Central memory CD4-positive, alpha-beta T cell (primary cell): ENCODE measurements at places on chromosomes 6 and 20.

- no peak for DNase-seq
Measured at GRCh38 chr6:15880262-15880973, 217.6 kb upstream of the DTNBP1 start.

GRCh38 chr6:98808541-98809210 lies 25.7 kb upstream of the POU3F2 start:
- no peak for DNase-seq

GRCh38 chr6:3247255-3248146 lies 11.2 kb upstream of the PSMG4 start:
- DNase-seq: no peak

DNA sequence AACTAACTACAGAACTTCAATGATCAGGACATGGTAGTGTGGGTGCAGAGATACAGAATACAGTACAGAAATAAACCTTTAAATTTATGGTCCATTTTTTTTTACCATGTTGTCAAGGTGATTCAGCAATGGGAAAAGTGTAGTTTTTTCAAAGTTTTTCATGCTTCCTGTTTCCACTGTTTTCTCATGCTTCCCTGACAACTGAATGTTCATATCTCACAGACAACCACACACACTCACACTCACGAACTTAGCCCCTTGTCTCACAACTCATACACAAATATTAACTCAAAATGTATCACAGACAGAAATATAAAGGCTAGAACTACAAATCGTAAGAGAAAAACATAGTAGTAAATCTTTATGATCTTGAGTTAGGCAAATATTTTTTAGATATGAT lies 232.6 kb upstream of the CDYL start:
- no peak for DNase-seq

GRCh38 chr6:70124882-70125545 lies 177.9 kb downstream of the COL9A1 start:
- DNase-seq: no peak

DNA sequence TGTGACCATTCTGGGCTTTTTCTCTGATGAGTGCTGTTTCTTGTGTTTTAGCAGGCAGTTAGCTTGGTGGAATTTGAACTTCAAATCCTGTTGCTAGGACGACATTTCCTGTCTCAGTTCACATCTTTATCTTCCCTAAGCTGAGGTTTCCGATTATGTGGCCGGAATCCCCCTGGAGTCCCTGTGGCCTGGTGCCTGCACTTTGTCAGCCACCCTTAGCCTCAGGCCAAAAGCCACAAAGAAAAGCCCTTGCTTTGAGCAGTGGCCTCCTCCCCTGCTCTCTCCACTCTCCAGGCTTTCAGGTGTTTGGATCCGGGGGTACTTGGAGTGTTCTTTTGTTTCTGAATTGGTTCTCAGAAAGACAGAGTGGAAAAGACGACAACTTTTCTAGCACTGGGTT lies 59.9 kb upstream of the PMEPA1 start:
- DNase-seq: no peak

- no peak for DNase-seq
Measured at GRCh38 chr6:46411456-46412197, 79.6 kb downstream of the RCAN2 start.

- DNase-seq: no peak
Measured at GRCh38 chr6:154996016-154996590, 988 bp downstream of the TIAM2 start.

GRCh38 chr20:25576783-25577530 lies 8.4 kb downstream of the NINL start:
- DNase-seq: no peak

DNA sequence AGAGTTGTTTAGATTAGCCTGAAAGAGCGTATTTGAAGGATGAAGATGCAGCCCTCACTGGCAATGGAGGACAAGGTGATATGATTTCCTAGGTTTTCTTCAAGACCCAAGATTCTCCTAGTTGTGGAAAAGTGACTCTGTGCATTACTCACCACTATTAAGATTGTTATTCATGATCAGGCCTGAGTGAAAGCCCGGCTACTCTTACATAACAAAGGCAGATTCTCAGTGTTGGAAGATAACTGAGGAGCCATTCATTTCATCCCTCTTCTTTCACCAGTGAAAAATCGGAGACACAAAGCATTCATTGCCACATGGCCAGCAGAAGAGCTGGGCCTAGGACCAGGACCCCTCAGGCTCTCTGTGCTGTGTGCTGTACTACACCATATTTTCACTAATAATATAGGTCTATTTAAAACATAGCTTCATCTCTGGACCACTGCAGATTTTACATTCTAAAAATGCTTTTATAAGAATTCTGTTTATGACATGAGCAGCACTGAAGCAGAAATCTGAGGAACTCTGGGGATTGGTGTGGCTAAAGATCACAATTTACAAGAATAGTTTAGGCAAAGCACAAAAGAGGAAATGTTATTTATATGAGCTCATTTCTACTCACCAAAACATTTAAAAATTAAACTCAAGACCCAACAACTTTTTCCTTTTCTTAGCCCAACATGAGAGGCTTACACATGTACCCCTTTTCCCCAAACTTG lies 181.9 kb upstream of the CCN2 start:
- DNase-seq: no peak

- DNase-seq: no peak
Measured at GRCh38 chr20:15138548-15139126, 801.2 kb upstream of the FLRT3 start.

DNA sequence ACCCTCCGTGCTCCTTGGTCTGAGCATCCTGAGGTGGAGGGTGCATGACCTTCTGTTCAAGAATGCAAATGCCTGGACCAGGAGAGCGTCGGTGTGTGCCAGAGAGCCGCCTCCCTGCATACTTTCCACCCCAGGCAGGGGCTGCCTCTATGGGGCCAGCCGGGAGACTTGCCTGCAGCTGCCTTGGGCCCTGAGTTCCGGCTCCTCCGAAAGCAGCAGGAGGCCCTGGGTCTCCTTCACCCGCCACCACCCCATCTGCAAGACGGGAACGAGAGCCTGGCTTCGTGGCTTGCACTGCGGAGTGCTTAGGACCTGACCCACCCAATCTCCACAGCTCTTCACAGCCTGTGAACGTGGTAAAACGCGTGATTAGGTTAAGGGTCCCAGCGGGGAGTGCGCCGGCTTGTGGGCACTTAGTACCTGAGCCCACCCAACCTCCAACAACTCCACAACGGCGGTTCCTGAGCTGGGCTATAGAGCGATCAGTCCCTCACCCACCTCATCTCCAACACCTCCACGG lies 16.4 kb downstream of the BHLHE23 start:
- DNase-seq: no peak

DNA sequence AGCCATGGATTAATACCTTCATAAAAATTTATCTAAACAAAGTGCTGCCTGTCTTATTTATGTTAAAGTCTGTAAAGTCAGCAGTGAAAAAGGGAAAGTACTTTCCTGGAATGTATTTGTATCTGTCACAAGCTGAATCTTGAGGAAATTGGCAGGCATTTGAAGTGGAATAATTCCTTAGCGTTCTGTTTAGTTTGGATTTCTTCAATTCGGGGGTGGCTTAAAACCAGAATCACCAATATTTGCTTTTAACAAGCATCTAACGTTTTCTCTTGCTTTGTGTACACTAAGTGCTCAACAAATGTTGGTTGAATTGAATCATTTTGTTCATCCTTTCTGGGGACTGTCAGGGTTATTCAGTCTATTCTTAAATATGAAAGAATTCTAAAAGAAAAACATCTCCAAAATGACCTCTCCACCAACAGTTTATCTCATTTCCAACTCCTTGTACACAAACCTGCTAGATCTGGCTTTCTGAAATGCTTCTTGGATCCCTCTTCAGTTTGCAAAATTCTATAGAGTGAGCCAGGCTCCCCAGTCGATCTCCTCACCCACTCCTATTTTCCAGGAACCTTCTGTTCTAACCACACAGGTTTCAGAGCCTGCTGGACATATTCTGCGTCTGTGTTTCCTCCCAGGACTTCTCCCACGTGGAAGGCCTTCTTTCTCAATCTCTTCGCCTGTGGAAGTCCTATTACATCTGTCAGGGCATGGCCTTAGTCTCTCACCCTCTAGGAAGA lies 2.0 kb upstream of the NPEPL1 start:
- DNase-seq: no peak

DNA sequence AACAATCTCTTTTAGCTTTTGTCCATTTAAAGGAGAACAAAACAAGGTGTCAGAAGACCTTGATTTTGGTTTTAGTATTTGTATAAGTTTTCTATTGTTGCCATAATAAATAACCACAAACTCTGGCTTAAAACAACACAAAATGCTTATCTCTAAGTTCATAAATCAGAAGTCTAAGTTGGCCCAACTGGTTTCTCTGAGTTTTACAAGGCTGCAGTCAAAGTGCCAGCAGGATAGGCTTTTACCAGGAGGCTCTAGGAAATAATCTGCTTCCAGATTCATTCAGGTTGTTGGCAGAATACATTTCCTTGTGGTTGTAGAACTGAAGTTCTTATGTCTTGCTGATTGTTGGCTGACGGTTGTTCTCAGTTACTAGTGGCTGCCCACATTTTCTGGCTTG lies 147.2 kb upstream of the HMGCLL1 start:
- DNase-seq: no peak

DNA sequence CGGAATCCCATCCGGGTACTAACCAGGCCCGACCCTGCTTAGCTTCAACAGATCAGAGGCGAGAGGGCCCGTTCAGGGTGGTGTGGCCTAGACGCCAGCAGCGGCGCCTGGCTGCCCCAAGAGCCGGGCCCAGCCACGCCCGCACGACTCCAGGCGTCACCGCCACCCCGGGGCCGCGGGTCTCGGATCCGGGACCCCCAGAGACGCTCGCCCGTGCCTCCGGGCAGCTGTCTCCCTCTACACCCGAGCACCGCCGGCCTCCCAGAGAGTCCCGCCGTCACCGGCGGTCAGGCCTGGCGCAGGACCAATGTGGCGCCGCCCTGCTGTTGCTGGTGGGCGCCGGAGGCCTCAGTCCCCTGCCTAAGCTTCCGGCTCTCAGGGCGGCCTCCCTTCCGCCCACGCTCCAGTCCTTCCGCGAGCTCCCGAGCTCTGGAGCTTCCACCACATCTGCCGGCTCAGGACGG lies 441.2 kb upstream of the DEFB115 start:
- no peak for DNase-seq

- DNase-seq: no peak
Measured at GRCh38 chr6:13466304-13467215, 20.8 kb downstream of the GFOD1 start.

DNA sequence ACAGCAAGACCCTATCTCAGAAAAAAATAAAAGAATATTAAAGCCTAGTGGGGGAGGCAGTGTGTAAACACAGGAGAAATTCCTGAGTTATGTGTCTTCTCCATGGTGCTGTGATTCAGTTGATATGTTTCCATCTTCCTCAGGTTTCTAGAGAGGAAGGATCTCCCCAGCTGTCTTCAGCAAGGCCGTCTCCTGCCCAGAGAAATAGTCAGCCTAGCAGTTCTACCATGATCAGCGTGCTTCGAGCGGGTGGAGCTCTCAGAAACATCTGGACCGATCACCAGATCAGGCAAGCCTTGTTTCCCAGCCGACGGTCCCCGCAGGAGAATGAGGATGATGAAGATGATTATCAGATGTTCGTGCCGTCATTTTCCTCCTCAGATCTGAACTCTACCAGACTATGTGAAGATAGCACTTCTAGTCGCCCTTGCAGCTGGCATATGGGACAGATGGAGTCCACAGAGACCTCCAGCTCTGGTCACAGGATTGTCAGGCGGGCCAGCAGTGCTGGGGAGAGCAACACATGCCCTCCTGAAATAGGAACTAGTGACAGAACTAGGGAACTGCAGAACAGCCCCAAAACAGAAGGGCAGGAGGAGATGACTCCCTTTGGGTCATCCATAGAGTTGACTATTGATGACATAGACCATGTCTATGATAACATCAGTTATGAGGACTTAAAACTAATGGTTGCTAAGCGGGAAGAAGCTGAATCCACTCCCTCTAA lies 34.9 kb upstream of the MTHFD1L start:
- no peak for DNase-seq

DNA sequence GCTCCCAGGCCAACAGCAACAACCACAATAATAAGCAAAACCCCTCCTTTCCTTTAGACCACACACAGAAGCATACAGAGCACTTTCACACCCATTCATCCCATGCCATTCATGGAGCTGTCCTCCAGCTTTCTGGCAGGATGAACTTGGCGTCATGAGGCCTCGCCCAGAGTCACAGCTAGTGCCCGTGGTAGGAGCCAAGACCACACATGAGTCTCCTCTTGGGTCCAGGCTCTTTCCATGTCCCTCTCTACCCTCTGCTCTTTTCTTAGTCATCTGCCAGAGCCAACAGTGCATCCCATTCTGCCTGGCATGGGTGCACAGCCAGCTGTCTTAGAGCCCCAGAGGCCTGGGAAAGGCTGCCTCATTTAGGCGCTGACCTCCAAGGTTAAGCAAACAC lies 1.8 kb upstream of the TGM3 start:
- no peak for DNase-seq

GRCh38 chr6:12869816-12870432 lies 153.4 kb downstream of the PHACTR1 start:
- no peak for DNase-seq

DNA sequence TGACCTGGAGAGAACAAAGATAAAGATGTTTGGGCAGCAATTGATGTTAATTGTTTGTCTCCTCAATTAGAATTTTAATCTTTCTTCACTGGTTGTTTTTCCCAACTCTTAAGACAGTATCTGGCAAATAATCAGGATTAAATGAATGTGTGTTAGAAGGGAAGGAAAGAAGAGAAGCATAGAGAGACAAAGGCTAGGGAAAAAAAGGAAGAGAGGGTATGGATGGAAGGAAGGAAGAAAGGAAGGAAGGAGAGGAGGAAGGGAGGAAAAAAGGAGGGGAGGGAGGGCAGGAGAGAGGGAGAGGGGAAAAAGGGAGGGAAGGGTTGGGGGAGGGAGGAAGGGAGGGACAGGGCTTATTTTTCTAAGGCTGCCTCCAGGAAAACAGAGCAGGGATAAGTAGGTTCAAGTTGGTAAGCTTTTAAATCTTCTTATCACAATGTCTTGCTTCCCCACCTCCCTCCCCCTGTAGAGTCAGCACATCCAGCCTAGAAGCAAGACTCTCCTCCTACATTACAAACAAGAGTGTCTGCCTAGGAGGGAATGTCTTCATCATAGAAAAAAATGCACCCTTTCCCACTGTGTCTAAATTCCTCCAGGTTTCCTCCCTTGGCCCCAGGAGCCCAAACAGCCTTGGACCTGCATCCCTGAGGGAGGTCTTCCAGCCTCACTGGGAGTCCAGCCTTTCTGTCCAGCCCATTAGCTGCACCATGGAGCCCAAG lies 447.8 kb upstream of the JARID2 start:
- DNase-seq: no peak

DNA sequence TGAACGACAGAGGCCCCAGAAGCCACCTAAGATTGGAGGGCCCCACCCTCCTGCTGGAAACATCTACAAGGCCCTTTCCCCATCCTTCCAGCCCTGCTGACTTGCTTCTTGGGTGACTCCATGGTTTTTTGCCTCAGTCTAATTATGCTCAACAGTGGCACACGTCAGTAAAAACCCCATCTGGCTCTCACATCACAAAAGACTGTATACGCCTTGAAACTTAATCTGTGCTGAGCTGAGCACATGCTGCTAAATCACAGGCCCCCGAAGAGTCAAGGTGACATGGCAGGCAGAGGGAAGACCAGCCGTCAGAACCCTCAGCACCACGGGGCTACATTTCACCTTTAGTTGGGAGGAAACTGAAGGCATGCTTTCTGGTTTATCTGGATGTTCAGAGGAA lies 323.1 kb downstream of the CDH26 start:
- no peak for DNase-seq
